ENCODE measurements at places on chromosomes 12 and 14. TPM values are rescaled to one million over a fixed set of nuclear protein-coding genes. Genes with fewer than 3 reads are reported as not detected.

DNA sequence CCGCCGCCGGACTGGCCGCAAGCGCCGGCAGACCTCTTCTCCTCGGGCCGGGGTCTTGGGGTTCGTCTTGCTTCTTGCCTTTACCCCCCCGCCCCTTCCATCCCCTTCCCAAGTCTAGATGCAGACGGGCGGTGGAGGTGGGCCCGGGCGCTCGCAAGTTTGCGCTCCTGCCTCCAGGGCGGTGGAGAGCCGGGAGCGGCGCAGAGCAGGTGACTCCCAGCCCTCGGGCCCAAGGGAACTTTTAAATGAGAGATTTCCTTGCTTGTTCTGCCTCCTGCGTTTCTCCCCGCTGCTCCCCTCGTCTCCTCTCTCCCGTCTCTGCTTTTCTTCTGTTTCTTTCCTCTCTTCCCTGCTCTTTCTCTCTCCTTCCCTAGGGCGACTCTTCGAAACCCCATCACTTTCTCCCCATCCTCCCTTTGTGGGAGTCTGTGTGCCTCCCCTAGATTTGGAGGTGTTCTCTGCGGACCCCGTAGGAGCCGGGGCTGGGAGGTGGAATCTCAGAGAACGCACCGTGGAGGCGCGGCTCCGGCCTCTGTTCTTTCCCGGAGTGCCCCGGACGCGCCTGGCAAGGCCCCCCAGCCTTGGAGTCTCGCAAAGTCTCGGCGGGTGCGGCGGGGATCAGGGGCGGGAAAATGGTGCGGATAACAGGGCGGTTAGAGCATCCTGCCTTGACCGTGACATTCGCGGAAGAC, 114.7 kb upstream of the MYL2 start:
- no peak for DNase-seq

Gene MTHFD1
- 35.1 TPM for total RNA-seq

Gene YY1
- total RNA-seq = 41.0 TPM

Gene VAMP1
- total RNA-seq = 10.5 TPM

DNA sequence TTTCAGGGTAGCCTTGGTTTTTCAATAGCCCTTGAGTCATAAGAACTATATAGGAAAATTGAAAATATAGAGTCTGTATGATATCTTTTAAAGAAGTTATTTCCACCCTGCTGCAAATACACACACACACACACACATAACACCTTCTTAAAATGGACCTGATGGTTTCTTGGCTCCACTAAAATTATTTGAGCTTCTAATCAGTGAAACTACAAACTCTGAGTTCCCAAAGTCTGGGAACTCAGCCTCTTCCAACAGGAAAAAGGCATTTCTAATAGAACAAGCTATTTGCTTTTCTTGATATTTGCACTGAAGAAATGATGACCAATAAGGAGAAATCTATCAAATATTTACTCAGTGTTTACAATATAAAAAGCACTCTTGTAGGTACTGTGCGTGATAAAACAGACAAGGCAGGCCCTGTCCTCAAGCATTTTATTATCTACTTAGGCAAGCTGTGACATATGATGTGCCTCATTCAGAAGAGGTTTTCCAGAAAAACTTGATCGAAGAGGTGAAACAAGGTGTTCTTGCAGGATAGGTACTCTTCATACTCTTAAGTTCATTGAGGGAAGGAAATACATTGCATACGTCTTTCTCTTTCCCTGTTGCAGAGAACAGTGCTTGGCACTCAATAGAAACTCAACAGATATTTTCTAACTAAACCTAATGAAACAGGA, 88.6 kb downstream of the MGST1 start:
- DNase-seq = no peak

Gene AQP6
- total RNA-seq = 0.27 TPM

GRCh38 chr12:63420206-63420644, 248.1 kb downstream of the DPY19L2 start:
- DNase-seq = no peak

Gene CLEC4D
- not detected for total RNA-seq

Gene DYNC1H1
- 595 TPM for total RNA-seq

DNA sequence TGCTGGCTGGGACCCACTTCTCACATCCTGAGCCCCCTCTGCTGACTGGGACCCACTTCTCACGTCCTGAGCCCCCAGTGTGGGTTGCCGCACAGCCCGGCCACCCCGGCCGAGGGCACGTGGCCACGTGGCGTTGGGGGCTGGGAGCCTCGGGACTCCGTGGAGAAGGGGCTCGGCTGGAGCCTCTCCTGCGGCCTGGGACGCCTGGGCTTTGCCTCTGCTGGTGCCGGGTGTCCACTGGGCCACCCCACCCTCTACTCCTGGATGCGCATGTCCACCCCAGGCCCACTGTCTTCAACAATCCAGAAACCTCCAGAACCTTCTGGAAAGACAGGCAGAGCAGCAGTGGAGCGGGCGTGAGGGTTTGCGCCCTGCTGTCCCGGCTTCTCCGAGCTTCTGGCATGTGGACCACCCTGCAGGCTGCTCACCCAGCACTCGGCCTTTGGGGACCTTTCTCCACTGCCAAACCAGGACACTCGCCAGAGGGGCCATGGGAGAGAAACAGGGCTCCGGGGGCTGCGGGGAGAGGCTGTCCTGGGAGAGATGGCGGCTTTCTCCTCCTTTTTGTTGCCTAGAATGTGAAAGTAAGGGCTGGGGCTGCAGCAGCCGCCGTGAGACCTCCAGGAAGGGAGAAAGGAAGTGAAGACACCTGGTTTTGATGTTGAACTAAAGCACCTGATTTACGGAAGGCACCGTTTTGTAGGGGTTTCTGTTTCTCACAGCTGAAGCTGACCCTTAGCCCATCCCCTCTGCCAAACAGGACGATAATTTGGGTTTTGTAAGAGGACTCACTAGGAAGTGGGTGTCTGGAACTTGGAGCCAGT, 30.0 kb downstream of the NOC4L start:
- no peak for DNase-seq

Gene LGALS3
- total RNA-seq = 8.3 TPM

- DNase-seq = no peak
Observed at GRCh38 chr12:65952737-65953209, 128.5 kb downstream of the HMGA2 start.

DNA sequence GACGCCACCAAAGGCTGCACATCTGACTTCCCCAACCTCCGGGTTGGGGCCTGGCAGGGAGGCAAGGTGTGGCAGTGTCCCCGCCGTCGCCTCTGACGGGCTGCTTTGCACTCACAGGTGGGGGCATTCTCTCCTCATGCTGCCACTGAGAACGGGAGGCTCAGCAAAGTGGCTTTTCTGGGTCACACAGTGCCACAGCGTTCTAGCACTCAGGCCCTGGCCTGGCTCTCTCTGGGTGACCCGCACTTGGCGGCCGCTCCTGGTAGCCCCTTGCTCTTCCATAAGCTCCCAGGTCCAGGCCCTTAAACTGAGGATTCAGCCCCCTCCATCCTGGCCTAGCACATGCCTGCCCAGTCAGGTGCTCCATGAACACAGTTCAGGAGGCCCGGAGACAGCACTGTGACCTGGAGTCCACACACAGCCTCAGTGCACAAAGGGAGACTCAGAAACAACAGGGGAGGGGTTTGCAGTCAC, 25.2 kb downstream of the SERPINA1 start:
- no peak for DNase-seq

GRCh38 chr14:64720131-64720576, 15.9 kb downstream of the PLEKHG3 start:
- no peak for DNase-seq

Gene BHLHE41
- total RNA-seq = 6.6 TPM

Gene KCNC2
- total RNA-seq = 20.2 TPM

- no peak for DNase-seq
Observed at GRCh38 chr14:64569138-64569631, 19.4 kb downstream of the PPP1R36 start.

GRCh38 chr12:130973109-130973508, 19.4 kb downstream of the ADGRD1 start:
- DNase-seq = no peak

DNA sequence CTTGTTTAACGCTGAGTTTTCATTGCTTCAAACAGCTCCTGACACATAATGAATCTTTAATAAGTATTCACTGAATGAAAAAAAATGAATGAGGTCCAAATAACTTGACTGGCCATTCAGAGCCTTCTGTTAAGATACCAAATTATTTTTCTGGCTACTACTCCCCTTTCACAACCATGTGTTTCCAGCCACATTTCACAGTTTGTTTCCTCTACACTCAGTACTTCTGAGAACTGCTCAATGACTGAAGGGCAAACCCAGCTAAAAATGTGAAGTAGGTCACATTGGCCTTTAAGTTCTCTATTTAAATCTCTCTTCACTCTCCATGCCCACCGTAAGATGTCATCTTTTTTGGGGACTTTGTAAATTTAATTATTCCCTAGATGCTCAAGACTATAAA, 78.4 kb upstream of the KRR1 start:
- DNase-seq = no peak

GRCh38 chr12:132089407-132089910, 54.7 kb downstream of the DDX51 start:
- no peak for DNase-seq

Gene LMNTD1
- total RNA-seq = 1.1 TPM

Gene SRSF9
- total RNA-seq = 75.4 TPM

- no peak for DNase-seq
Observed at GRCh38 chr14:60515511-60516289, 6.8 kb downstream of the SIX6 start.

Gene DGLUCY
- 31.6 TPM for total RNA-seq
